Activated naive CD8-positive, alpha-beta T cell treated with anti-CD3 and anti-CD28 coated beads, Interleukin-2, amount 10 ng/mL, durations not matched to agents 7 days and 5 days (primary cell): ENCODE measurements at places on chromosomes 1 and 21. TPM values are rescaled to one million over a fixed set of nuclear protein-coding genes. Genes with fewer than 3 reads are reported as not detected.

- peaks cover 44% of the 10 kb centered on the region for H3K36me3 ChIP-seq
- no peaks in the 10 kb centered on the region for H3K27me3 ChIP-seq
- H3K4me3 ChIP-seq, result no peak overlapping the region
- peak overlapping the region; percentile 81 for H3K27ac ChIP-seq
- DNase-seq, result no peak
Measured at GRCh38 chr1:154334079-154335024, 9.0 kb downstream of the ATP8B2 start.

- no peaks in the 10 kb centered on the region for H3K36me3 ChIP-seq
- H3K27me3 ChIP-seq, result peaks cover 3% of the 10 kb centered on the region
- no peaks in the 10 kb centered on the region for H3K4me1 ChIP-seq
- no peak overlapping the region for H3K27ac ChIP-seq
- no peak overlapping the region for H3K4me3 ChIP-seq
Measured at GRCh38 chr1:98003442-98003841, 82.6 kb upstream of the DPYD start.

- no peak for DNase-seq
- H3K4me1 ChIP-seq, result peaks cover 18% of the 10 kb centered on the region
- H3K4me3 ChIP-seq, result no peak overlapping the region
- H3K27ac ChIP-seq, result no peak overlapping the region
- no peaks in the 10 kb centered on the region for H3K36me3 ChIP-seq
- H3K27me3 ChIP-seq, result no peaks in the 10 kb centered on the region
Measured at GRCh38 chr1:151944126-151944856, 35.0 kb upstream of the THEM4 start.

- H3K36me3 ChIP-seq, result peaks cover 4% of the 10 kb centered on the region
- no peak overlapping the region for H3K4me3 ChIP-seq
- H3K27me3 ChIP-seq, result no peaks in the 10 kb centered on the region
- DNase-seq, result no peak
- peaks cover 51% of the 10 kb centered on the region for H3K4me1 ChIP-seq
Measured at GRCh38 chr1:36372617-36373016, 13.1 kb downstream of the STK40 start.

- no peak overlapping the region for H3K4me3 ChIP-seq
- no peak overlapping the region for H3K27ac ChIP-seq
- no peaks in the 10 kb centered on the region for H3K4me1 ChIP-seq
- no peaks in the 10 kb centered on the region for H3K36me3 ChIP-seq
- DNase-seq, result no peak
Measured at GRCh38 chr21:38714039-38714817, 91.5 kb upstream of the ETS2 start.

DNA sequence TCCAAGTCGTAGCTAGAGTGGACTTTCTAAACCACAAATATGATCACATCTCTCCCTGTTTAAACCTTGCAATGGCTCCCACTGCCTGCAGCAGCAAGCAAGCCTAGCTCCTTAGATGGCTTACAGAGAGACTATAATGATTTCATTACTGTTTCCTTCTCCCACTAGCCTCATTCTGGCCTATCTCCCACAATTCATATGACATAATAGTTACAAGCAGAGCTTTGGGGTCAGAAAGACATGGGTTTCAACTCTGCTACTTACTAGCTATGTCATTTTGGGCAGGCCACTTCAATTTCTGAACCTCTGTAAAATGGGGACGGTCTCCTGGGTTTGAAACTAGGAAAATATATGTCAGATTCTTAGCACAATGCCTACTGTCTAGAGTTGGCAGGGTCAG, 143.3 kb downstream of the TRABD2B start:
- peaks cover 19% of the 10 kb centered on the region for H3K27me3 ChIP-seq
- DNase-seq, result no peak
- no peak overlapping the region for H3K4me3 ChIP-seq
- no peaks in the 10 kb centered on the region for H3K36me3 ChIP-seq
- no peak overlapping the region for H3K27ac ChIP-seq

- DNase-seq, result no peak
- no peak overlapping the region for H3K4me3 ChIP-seq
- H3K27ac ChIP-seq, result no peak overlapping the region
- no peaks in the 10 kb centered on the region for H3K4me1 ChIP-seq
- H3K27me3 ChIP-seq, result no peaks in the 10 kb centered on the region
Measured at GRCh38 chr1:213541641-213542040, 446.1 kb upstream of the PROX1 start.

- no peak overlapping the region for H3K27ac ChIP-seq
- H3K36me3 ChIP-seq, result no peaks in the 10 kb centered on the region
- peaks cover 25% of the 10 kb centered on the region for H3K27me3 ChIP-seq
- DNase-seq, result no peak
- H3K4me3 ChIP-seq, result no peak overlapping the region
Measured at GRCh38 chr21:37636152-37636860, 269.7 kb downstream of the DYRK1A start.

Gene KRTAP19-6
- not detected for total RNA-seq

- peaks cover 3% of the 10 kb centered on the region for H3K36me3 ChIP-seq
- H3K4me3 ChIP-seq, result no peak overlapping the region
- no peak overlapping the region for H3K27ac ChIP-seq
- DNase-seq, result no peak
- H3K27me3 ChIP-seq, result no peaks in the 10 kb centered on the region
Measured at GRCh38 chr21:41250519-41250918, 66.1 kb upstream of the FAM3B start.

- H3K27me3 ChIP-seq, result peaks cover 5% of the 10 kb centered on the region
- no peak overlapping the region for H3K4me3 ChIP-seq
- H3K36me3 ChIP-seq, result no peaks in the 10 kb centered on the region
- no peak overlapping the region for H3K27ac ChIP-seq
- no peaks in the 10 kb centered on the region for H3K4me1 ChIP-seq
Measured at GRCh38 chr1:90778486-90778885, 61.4 kb upstream of the BARHL2 start.

Gene OR2M3
- total RNA-seq, result not detected

Gene HTR6
- total RNA-seq, result not detected

GRCh38 chr1:47703156-47703825, 265.4 kb downstream of the FOXD2 start:
- DNase-seq, result no peak
- H3K36me3 ChIP-seq, result no peaks in the 10 kb centered on the region
- no peak overlapping the region for H3K4me3 ChIP-seq
- H3K27ac ChIP-seq, result no peak overlapping the region

- no peak for DNase-seq
- H3K36me3 ChIP-seq, result peaks cover 32% of the 10 kb centered on the region
- peaks cover 47% of the 10 kb centered on the region for H3K4me1 ChIP-seq
- H3K4me3 ChIP-seq, result peak overlapping the region; percentile 67
- peak overlapping the region; percentile 88 for H3K27ac ChIP-seq
Measured at GRCh38 chr1:204461331-204462228, 33.0 kb downstream of the PIK3C2B start.

GRCh38 chr21:42471716-42472330, 24.2 kb downstream of the RSPH1 start:
- H3K4me3 ChIP-seq, result no peak overlapping the region
- DNase-seq, result no peak
- peaks cover 4% of the 10 kb centered on the region for H3K27me3 ChIP-seq
- H3K36me3 ChIP-seq, result no peaks in the 10 kb centered on the region

- no peak overlapping the region for H3K27ac ChIP-seq
- no peaks in the 10 kb centered on the region for H3K27me3 ChIP-seq
- no peaks in the 10 kb centered on the region for H3K36me3 ChIP-seq
- H3K4me1 ChIP-seq, result no peaks in the 10 kb centered on the region
- H3K4me3 ChIP-seq, result no peak overlapping the region
Measured at GRCh38 chr1:239647045-239647444, 260.7 kb downstream of the CHRM3 start.

GRCh38 chr21:45945066-45945867, 36.3 kb upstream of the COL6A1 start:
- no peak overlapping the region for H3K4me3 ChIP-seq
- H3K36me3 ChIP-seq, result no peaks in the 10 kb centered on the region
- H3K27me3 ChIP-seq, result no peaks in the 10 kb centered on the region
- H3K4me1 ChIP-seq, result no peaks in the 10 kb centered on the region

DNA sequence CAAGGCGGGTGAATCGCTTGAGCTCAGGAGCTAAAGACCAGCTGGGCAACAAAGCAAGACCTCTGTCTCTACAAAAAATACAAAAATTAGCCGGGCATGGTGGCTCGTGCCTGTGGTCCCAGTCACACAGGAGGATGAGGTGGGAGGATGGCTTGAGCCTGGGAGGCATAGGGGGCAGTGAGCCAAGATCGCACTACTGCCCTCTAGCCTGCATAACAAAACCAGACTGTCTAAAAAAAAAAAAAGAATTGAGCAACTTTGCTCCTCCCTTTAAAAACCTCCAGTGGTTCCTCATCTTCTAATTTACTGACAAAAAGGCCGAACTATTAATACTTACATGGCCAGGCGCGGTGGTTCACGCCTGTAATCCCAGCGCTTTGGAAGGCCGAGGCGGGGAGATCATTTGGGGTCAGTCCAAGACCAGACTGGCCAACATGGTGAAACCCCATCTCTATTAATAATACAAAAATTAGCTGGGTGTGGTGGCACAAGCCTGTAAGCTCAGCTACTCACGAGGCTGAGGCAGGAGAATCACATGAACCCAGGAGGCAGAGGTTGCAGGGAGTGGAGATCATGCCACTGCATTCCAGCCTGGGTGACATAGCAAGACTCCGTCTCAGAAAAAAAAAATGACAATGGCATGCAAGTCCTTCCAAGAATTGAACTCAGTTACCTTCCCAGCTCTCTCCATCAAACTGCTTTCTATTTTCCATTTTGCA, 4.4 kb downstream of the ACBD3 start:
- peaks cover 27% of the 10 kb centered on the region for H3K36me3 ChIP-seq
- H3K4me3 ChIP-seq, result no peak overlapping the region
- no peak overlapping the region for H3K27ac ChIP-seq
- H3K4me1 ChIP-seq, result peaks cover 30% of the 10 kb centered on the region

DNA sequence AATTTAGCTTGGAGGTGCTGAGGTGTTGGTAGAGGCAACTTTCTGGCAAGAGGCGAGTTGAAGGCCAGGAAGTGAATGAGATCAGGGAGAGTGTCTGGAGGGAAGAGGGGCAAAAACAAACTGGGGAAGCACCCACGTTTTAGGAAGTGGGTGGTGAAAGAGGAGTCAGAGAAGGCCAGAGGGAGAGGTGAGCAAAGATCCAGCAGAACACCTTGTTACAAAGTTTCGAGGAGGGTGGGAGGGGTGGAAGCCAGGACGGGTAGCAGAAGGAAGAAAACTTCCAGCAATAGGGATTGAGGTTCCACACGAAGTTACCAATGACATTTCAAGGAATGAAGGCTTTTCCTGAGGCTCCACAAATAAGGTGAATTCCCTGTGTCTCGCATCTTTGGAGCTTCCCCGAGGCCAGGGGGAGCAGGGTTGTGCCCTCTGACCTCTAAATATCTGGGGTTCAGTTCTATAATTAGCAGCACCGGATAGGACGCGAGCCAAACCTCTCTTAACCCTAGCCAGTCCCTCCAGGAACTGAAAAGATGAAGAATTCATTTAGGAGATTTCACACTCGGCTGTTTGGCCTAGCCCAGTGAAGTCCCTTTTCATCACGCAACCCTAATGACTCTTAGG, 578 bp upstream of the SESN2 start:
- peak overlapping the region; percentile 98 for H3K27ac ChIP-seq
- no peak for DNase-seq
- H3K4me3 ChIP-seq, result peak overlapping the region; percentile 79
- peaks cover 3% of the 10 kb centered on the region for H3K36me3 ChIP-seq
- peaks cover 32% of the 10 kb centered on the region for H3K4me1 ChIP-seq

DNA sequence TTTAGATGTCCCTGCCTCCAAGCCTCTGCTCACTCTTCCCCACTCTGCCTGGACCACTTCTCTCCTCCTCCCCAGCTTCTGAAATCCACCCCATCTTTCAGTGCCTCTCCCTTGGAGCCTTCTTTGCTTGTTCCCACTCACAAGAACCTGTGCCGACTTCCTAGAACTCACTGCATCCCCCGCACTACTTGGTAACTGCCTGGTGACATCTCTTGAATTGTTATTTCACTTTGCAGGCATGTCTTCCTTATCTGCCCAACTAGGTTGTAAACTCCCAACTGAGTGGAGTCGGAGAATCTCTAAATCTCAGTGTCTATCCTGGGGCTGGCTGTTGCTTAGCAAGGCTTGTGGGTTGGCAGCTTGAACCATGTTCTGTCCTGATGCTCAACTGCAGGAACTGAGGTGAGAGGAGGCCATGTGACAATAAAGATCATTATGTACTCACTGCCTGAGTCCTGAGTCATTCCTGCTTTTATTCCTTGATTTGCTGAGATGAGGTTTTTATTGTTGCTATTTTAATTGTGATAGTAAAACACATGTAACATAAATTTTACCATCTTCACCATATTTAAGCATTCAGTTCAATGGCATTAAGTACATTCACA, 3.9 kb downstream of the KPRP start:
- H3K36me3 ChIP-seq, result no peaks in the 10 kb centered on the region
- H3K27ac ChIP-seq, result no peak overlapping the region
- no peaks in the 10 kb centered on the region for H3K4me1 ChIP-seq
- H3K4me3 ChIP-seq, result no peak overlapping the region
- peaks cover 2% of the 10 kb centered on the region for H3K27me3 ChIP-seq

- no peaks in the 10 kb centered on the region for H3K36me3 ChIP-seq
- peaks cover 2% of the 10 kb centered on the region for H3K4me1 ChIP-seq
- no peak overlapping the region for H3K4me3 ChIP-seq
- DNase-seq, result no peak
- peaks cover 7% of the 10 kb centered on the region for H3K27me3 ChIP-seq
Measured at GRCh38 chr1:6724517-6725141, 23.0 kb upstream of the DNAJC11 start.

DNA sequence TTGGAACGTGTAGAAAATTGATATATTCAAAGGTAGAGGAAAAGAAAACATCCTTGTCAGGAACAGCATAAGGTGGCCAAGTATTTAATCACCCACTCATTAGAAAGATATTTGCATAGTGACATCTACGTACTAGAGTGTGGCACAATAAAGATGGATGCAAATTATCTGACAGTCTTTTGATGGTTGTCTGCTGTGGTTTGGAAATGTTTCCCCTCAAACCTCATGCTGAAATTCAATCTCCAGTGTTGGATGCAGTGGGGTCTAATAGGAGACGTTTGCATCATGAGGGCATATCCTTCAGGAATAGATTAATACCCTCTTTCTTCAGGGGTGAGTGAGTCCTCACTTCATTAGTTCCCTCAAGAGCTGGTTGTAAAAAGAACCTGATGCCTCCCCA, 34.1 kb upstream of the RUNX1 start:
- H3K4me3 ChIP-seq, result no peak overlapping the region
- H3K27ac ChIP-seq, result no peak overlapping the region
- no peak for DNase-seq
- H3K4me1 ChIP-seq, result no peaks in the 10 kb centered on the region
- H3K27me3 ChIP-seq, result peaks cover 8% of the 10 kb centered on the region

Gene AADACL3
- total RNA-seq, result not detected

GRCh38 chr1:225427235-225428067, at the start of gene LBR:
TSS of gene LBR (minus strand) at chr1:225428038. CDS start at chr1:225424075, 3,963 bp downstream.
- H3K27ac ChIP-seq, result peak within 1 kb of the TSS; percentile 89
- no peaks in the 10 kb centered on the region for H3K27me3 ChIP-seq
- peaks cover 13% of the 10 kb centered on the region for H3K36me3 ChIP-seq
- no peak for DNase-seq
- H3K4me3 ChIP-seq, result peak within 1 kb of the TSS; percentile 92

GRCh38 chr1:160726498-160727315, 12.3 kb upstream of the SLAMF7 start:
- H3K27ac ChIP-seq, result no peak overlapping the region
- no peak for DNase-seq
- no peaks in the 10 kb centered on the region for H3K27me3 ChIP-seq
- H3K4me1 ChIP-seq, result peaks cover 22% of the 10 kb centered on the region
- peaks cover 3% of the 10 kb centered on the region for H3K36me3 ChIP-seq

- no peak overlapping the region for H3K27ac ChIP-seq
- H3K36me3 ChIP-seq, result peaks cover 29% of the 10 kb centered on the region
- peaks cover 50% of the 10 kb centered on the region for H3K4me1 ChIP-seq
- no peak for DNase-seq
- H3K27me3 ChIP-seq, result no peaks in the 10 kb centered on the region
- no peak overlapping the region for H3K4me3 ChIP-seq
Measured at GRCh38 chr1:225422031-225422605, 5.7 kb downstream of the LBR start.
